ENCODE measurements at places on chromosomes 1 and 21. TPM values are rescaled to one million over a fixed set of nuclear protein-coding genes. Genes with fewer than 3 reads are reported as not detected.

The TSACC gene
- not detected for total RNA-seq

GRCh38 chr1:114314576-114314975 lies 160.9 kb upstream of the SYT6 start:
- no peak for DNase-seq

- no peak for DNase-seq
Observed at GRCh38 chr1:66980745-66981367, 56.1 kb downstream of the MIER1 start.

The TBX19 gene
- 0.55 TPM for total RNA-seq

- DNase-seq = no peak
Observed at GRCh38 chr1:246482805-246483568, 24.1 kb downstream of the SMYD3 start.

- DNase-seq = no peak
Observed at GRCh38 chr1:66853379-66853778, 52.3 kb upstream of the INSL5 start.

- no peak for DNase-seq
Observed at GRCh38 chr1:103058391-103058790, 49.9 kb downstream of the COL11A1 start.

GRCh38 chr1:66270119-66270812 lies 263.7 kb upstream of the SGIP1 start:
- no peak for DNase-seq

DNA sequence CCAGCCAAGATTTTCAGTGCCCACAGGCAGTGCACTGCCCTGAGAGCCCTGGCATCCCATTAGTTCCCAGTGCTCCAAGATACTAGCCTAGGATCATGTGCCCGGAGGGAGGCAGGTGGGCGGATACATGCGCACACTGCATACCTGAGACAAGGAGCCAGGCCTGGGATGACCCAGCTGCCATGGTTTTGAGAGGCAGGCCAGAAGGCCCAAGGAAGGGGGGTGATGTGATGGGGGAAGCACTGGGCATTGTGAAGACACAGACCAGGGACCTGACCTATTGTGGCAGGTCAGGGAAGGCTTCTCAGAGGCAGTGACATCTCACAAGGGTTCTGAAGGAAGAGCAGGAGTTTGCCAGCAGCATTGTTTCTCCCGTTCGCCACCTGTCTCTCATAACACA lies 3.6 kb downstream of the ZC3H12A start:
- DNase-seq = no peak

DNA sequence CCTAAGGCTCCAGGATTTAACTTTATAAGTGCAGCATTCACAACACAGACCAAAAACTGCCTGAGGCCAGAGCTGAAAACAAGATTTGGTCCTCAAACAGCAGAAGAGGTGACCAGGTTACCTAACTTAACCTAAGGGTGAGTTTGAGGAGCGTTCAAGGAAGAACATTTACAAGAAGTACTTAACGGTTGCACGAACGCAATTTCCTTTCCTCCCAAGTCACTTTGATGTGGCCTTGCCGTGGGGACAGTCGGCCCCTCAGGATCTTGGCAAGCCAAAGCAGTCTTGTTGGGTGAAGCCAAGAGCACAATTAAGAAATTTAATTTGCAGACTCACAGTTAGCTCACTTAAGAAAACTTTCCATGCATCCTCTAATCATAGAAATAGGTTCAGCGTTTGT lies 202.6 kb upstream of the COA6 start:
- DNase-seq = no peak

GRCh38 chr1:77416692-77417450 lies 135.1 kb downstream of the AK5 start:
- DNase-seq = no peak

GRCh38 chr1:245485996-245486395 lies 331.2 kb downstream of the KIF26B start:
- no peak for DNase-seq

DNA sequence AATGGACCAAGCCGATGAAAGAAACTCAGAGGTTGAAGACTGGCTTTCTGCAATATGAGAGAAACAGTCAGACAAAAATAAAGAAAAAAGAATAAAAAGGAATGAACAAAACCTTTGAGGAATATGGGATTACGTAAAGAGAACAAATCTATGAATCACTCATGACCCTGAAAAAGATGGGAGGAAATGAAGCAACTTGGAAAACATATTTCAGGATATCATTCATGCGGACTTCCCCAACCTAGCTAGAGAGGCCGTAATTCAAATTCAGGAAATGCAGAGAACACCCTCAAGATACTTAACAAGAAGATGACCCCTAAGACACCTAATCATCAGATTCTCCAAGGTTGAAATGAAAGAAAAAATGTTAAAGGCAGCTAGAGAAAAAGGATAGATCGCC lies 705.3 kb upstream of the CHRM3 start:
- DNase-seq = no peak

The IFI44L gene
- 6.5 TPM for total RNA-seq

All from left ventricle myocardium superior (tissue), 1 donor.